ENCODE measurements at places on chromosomes 2 and 18.

- no peak for DNase-seq
Observed at GRCh38 chr2:95023222-95023597, 2.3 kb upstream of the MAL start.

GRCh38 chr2:37771600-37772088 is 100.2 kb upstream of the CDC42EP3 start:
- no peak for DNase-seq

DNA sequence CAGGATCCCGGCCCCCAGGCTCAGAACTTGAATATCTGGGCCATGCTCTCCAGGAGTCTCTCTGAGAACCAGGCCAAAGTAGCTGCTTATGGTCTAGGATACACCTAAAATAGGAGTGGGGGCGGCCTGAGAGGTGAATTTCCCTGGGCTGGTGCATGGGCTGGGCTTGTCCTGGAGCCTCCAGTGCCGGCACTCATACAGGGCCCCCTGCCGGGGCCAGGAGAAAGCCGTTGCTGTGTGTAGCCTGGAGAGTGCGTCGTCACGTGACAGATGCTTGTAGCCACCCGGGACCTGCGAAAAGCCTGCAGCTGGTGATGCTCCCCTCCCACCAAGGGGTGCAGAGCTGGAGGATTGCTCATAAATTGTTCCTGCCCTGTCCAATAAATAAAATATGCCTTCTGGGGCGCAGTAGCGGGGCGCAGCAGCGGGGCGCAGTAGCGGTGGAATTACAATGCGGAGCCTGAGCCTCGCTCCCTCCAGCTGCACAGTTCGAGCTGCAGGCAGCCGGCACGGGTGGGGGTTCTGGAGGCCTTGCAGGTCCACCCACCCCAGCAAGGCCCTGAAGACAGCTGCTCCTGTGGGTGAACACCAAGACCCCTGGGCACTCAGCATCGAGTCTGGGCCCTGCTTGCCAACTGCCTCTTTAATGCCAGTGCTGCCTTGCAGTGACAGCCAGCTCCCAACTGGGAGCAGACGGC is 289.9 kb downstream of the NDUFA10 start:
- no peak for DNase-seq

DNA sequence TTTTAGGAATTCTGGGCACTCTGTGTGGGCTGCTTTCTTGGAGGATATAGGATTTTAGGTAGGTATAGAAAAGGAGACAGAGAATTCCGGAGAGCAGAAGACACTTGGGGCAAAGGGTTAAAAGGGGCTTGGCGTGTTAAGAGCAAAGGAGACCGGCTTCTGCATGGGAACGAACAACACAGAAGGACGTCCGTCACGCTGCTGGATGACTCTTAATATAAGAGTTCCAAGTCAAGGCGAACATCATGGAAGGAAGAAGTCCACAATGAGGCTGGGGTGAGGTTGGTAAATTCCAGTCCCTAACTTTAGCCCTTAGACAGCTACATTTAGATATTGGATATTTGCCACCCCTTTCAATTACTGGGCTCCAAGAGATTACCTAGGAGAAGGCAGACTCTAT is 15.9 kb upstream of the SLC20A1 start:
- no peak for DNase-seq

GRCh38 chr2:186629250-186629996 is 39.6 kb downstream of the ITGAV start:
- DNase-seq = no peak

- no peak for DNase-seq
Observed at GRCh38 chr18:69353023-69353422, 47.7 kb upstream of the DOK6 start.

DNA sequence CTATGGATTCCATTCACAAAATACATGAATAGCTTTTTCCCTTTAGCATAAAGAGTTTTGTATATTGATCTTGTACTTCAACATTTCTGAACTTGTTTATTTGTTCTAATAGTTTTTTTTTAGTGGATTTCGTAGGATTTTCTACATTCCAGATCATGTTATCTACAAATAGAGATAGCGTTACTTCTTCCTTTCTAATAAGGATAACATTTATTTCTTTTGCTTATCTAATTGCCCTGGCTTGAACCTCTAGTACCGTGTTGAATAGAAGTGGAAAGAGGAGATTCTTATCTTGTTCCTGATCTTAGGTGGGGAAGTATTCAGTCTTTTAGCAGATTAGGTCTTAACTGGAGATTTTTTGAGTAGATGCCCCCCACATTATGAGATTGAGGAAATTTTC is 9.5 kb downstream of the UGT1A6 start:
- no peak for DNase-seq

DNA sequence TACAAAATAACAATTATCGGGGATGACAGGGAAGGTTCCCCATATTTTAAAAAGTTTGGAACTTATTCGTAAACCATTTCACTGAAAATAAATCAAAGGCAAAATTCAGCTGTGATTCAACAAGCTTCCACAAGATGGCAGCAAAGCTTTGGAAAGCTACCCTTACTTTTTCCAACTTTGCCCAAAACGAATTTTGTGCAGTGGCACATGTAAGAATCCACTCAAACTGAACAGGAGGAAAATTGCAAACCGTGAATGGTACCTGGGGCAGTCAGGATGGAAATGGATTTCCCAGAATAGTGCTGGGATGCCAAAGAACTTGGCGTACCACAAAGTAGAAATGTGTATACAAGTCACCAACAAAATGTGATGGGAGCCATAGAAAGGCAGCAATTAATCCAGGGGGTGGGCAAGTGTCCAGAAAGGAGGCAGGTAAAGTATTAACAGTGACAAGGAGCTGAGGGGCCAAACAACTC is 10.7 kb downstream of the RPL31 start:
- DNase-seq = no peak

GRCh38 chr2:12722447-12723316 is 5.9 kb downstream of the TRIB2 start:
- DNase-seq = peak; percentile 14

- no peak for DNase-seq
Observed at GRCh38 chr2:176710657-176711186, 441.5 kb downstream of the MTX2 start.

DNA sequence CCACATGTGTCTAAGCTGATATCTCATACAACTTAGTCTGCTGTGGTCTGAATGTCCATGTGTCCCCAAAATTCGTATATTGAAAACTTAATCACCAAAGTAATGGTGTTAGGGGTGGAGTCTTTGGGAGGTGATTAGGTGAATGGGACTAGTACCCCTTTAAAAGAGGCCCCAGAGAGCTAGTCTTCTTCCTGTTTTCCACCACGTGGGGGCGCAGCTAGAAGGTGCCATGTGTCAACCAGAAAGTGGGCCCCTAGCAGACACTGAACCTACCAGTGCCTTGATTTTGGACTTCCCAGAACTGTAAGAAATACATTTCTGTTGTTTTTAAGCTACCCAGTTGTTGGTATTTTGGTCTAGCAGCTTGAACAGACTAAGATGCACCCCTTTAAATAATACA is 86.6 kb downstream of the ASB1 start:
- DNase-seq = no peak

DNA sequence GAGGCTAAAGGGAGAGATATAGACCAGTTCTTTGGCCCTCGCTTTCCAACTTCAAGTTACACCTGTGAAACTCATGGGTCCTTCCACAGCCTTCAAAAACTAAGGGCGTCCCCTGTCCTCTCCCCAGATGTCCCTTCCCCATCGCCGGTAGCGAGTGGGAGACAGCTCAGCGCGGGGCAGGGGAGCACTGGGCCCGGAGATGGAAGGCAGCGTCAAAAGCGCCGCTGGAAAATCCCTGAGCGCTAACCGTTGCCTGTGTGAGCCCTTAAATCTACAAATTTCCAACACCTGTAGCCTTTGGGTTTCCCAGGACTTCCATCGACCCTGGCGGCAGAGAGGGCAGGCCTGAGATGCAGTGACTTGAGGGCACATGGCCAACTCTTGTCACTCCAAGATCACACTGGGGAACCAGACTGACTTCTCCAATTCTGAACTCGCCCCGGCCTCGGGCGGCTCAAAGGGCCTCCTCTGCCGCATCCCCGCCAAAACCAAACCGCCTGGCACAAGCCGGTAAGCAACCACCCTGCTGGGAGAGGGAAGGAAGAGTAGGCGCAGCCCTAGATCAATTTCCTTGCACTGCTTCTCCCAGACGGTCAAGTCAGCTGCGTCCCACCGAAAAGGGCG is 879 bp upstream of the EPAS1 start:
- DNase-seq = peak; percentile 32

DNA sequence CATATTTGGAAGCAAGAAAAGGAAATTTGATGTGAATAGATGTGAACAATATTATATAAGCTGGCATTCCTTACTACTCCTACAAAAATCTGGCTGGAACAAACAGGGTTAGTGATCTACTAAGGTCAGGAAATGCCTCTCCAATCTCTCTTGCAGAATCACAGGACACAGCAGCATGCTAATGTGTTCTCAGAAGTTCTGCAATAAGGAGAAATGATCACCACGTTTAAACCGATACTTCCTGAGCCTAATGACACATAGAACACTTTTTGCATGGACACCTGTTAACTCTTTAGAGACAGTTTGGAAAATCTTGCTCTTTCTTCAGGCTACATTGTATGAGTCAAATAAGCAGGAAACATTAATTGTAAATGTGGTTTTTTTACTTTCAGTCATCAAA is 89.6 kb upstream of the MAP3K20 start:
- DNase-seq = no peak

DNA sequence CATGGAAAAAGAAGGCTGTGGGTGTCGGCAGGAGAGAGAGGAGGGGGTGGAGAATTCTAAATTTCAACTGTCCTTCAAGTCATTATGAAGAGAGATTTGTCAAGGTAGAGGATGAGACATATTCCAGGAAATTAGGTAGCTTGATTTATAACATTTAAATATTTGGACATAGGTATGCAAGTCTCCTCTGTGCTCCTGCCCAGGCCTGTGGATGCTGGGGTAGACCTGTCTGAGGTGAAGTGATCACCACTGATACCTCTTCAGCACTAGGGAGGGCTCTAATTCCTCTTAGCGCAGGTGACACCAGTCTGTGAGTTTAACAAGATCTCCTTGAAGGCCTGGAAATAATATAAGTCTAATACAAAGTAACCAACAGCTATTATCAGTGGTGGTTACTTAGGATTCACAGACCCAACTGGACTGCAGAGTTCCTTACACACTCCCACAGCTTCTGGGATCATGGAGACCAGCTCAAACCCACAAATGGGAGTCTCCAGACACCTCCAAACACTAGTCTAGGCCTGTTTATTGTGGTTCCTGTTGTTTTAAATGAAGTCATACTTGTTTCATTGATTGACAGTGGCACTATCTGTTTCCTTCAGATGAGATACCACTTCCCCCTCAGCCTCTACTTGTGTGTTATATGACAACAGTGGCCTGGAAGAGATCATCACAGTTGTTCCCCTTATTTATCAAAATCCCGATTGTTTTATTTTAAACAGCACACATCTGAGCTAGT is 104.1 kb upstream of the ITPRID2 start:
- no peak for DNase-seq

DNA sequence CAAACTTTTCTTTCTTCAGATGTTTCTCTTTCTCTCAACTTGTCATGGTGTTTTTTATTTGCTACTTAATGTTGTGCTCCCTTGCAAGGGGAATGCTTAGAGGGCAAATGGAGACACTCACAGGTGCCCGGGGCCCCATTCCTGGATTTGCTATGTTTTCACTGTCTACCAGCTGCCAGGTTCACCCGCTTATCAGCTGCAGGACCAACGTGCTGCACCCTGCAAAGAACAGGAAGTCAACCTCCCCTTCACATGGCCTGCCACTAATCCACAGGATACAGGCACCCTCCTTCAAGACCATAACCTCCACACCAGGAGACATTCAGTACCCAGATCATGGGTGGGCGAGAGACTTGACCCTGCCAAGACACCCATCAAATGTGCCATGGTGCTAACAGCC is 237.6 kb upstream of the STON1 start:
- DNase-seq = peak; percentile 6

- DNase-seq = no peak
Observed at GRCh38 chr2:156756516-156756915, 320.3 kb downstream of the GPD2 start.

DNA sequence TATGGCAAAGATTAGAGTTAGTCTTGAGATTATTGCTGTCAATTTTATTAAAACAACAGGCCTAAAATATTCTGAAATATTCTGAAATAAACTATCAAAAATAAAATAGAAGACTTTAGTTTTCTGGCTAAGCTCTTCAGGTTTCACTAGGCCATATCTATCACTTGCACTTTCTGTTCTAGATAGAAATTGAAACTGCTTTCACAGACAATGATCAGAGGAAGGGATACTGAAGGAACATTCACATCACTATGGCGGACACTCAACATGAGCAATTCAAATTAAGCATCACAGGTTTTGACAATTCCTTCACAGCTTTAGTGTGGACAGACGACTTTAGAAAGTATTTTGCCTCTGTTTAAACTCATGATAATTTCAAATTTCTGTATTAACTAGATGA is 586.4 kb upstream of the REG3G start:
- no peak for DNase-seq

GRCh38 chr2:188292348-188293239 is 920 bp downstream of the GULP1 start:
- DNase-seq = no peak

GRCh38 chr2:74831693-74832530 is 2.0 kb upstream of the HK2 start:
- peak; percentile 97 for DNase-seq

- no peak for DNase-seq
Observed at GRCh38 chr2:205778356-205778755, 96.1 kb downstream of the NRP2 start.

DNA sequence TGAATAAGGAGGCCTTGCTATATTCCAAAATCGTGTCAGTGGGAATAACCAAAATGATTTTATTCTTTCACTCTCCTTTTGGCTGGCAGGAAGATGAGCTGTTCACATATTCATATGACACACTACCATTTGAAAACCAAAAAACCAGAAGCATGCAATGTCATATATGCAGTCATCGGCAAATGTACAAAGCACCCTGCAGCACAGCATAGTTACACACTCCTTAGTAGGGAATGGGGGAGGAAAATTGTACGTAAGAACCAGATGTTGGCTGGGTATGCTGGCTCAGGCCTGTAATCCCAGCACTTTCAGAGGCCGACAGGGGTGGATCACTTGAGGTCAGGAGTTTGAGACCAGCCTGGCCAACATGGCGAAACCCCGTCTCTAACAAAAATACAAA is 176.6 kb downstream of the GFPT1 start:
- no peak for DNase-seq

GRCh38 chr2:189179570-189179950 is at the start of gene COL5A2:
TSS of gene COL5A2 (minus strand) at chr2:189179761. CDS start at chr2:189179604, 157 bp downstream.
- no peak for DNase-seq

GRCh38 chr18:69956665-69957620 is 9.3 kb upstream of the CD226 start:
- no peak for DNase-seq
